ENCODE measurements at places on chromosomes 2 and 18.

DNA sequence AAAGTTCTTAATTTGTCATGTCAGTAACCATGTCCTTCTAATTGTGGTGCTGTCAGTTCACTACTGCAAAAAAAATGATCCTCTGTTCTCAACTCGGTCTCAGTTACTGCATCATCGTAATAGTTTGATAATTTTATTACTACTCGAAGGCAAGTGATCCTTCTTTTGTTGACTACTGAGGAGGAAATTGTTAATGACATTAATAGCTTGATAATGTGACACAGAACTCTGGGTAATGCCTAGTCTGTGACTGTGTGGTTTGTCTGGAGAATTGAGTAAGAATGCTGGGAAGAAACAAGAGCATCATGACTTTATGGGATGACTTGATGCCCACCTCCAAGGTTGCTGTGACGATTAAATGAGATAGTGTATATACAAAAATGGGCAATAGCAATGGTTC, 267.2 kb downstream of the LRRTM1 start:
- no peak for DNase-seq

GRCh38 chr18:31278609-31279071, 39.3 kb upstream of the DSG1 start:
- no peak for DNase-seq

DNA sequence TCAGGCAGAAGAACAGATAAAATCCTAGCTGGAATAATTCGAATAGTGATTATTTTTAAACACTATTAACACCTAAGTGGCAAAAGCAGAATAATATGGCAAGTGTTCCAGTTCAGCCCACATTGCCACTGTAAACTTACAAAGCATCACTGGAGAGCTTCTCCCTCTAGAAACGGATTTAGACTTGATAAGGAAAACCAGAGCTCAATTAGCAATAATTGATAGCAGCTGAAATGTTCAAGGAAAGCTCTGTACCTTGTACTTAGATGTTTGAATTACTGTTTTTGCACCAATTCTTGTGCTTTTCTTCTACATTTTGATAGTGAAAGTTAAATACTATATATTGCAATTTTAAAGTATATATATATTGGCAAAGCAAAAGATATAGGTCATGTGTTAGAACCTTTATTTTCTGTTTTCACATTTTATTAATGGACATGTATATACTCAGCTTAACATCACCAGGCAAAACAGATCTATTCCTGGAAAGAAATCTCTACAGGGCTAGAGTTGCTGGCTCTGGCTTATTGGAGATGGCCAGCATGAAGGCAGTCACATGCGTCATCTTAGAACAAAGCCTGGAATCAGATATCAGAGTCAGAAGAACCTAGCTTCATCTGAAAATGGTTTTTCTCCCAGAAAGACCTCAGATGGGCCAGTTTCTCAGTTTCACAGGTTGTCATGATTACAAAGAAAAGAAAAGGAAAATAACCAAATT, 149.1 kb upstream of the CTAGE1 start:
- no peak for DNase-seq

DNA sequence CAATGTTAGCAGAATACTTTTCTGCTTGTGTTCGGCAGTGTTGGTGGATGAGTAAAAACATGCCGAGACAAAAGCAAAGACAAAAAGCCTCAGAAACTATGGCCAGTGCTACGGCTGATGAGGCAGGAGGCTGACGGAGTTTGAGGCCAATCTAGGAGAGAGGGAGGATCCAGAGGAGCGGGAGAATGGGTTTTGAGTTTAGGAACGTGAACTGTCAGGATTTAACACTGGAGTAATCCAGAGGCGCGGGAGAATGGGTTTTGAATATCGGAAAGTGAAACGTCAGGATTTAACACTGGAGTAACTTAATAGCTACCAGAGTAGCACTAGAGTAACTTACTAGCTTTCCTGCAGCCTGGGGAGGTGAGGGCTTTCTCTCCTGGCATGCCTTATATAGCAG, 37.4 kb downstream of the LYPD6B start:
- no peak for DNase-seq

DNA sequence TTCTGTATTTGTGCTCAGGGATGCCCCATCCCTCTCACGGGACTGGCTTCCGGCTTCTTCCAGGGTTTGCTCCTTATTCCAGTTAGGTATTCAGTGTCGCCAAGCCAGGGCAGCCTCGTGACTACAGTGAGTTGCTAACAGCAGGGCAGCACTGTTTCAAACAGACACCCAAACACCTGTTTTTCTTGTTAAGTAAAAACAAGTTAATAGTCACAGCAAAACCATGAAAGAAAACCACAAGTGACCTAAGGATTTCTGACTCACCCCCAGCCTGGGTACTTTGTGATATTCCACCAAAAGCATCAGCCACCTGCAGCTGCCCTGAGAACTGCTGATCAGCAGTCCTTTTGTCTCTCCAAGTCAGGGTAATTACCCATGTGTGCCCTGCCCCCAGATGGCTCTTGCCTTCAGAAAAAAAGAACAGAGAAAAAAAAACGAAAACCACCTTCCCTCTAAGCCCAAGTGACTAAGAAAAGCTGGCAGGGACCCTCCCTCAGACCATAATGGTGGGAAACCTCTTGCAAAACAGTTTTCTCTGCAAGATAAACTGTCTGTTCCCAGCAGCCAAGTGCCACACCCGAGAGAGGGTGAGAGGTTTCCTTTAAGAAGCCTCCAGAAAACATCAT, 178.2 kb downstream of the ANAPC1 start:
- DNase-seq: peak; percentile 53

Measured in GM19239 (cell line).